ENCODE measurements at places on chromosomes 1 and 21.

DNA sequence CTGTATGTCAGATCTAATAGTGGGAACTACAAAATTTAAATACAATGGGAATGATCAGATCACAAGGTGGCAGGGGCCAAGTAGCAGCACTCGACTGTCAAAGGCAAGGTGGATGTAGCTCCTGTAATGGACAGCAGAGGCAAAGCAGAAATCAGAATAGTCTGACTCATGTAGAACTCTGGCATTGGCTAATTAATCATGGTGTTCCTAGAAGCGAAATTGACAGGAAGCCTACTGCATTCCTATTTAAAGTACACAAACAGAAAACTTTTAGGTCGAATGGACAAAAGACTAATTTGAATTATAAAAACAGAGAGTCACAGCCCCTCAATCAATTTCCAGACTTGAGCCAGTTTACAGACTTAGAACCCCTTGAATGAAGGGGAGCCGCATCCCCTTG is 17.4 kb upstream of the IL12RB2 start:
- no peak for DNase-seq

DNA sequence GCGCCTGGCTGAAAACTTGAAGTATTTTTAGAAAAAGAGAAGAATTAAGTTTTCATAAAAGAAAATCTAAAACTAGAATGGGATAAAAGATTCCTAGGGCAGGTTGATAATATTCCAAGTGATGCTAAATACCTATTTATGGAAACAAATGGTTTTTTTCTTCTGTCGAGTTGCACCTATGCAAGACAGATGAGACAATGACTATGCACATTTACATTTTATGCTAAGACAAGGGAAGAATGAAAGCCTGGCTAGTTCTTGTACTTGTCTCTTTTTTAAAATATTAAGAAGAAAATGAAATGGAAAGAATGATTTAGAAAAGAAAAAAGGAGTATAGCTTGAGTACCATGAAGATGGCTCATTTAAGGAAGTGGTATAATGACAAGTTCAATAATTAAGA is 24.4 kb upstream of the USP24 start:
- no peak for DNase-seq

DNA sequence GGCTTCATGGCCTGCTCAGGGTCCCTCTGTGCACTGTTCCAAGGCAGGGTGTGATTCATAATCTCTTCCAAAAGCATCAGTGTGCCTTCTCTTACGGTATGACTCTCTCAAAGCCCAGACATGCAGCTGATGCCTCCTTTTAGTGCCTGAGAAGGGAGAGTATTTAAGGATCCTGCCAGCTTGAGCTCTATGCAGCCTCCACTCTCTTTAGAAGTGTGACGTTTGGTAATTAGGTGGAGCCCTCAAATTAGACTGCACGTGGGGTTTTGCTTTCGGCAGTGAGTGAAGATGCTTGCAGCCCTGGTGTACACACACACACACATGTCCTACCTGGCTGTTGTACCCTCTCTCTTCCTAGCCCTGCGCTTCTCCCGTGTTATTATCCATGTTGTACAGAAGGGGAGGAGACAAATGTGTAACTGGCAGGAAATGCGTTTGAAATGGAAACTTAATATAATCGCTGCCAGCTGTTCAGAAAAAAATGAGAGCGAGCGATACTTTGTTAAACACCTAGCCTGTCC is 2.6 kb upstream of the C1orf174 start:
- DNase-seq: no peak

DNA sequence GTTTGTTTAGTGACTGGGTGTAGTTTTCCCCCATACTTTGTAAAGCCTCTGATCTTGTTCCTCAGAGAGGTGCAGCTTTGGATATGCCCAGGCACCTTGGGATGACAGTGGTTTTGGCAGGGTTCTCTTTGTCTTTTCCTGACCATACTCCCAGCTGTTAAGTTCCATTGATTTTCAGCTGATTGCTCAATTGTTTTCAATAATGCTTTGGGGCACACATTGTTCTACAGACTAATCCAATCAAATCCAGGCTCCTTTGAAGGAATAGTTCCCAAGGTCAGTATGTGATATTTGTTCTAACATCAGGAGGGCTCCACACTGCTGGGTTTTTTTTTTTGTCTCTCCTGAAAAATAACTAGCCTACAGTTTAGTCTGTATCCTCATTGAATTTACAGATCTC is 24.8 kb downstream of the PPP2R5A start:
- DNase-seq: no peak

DNA sequence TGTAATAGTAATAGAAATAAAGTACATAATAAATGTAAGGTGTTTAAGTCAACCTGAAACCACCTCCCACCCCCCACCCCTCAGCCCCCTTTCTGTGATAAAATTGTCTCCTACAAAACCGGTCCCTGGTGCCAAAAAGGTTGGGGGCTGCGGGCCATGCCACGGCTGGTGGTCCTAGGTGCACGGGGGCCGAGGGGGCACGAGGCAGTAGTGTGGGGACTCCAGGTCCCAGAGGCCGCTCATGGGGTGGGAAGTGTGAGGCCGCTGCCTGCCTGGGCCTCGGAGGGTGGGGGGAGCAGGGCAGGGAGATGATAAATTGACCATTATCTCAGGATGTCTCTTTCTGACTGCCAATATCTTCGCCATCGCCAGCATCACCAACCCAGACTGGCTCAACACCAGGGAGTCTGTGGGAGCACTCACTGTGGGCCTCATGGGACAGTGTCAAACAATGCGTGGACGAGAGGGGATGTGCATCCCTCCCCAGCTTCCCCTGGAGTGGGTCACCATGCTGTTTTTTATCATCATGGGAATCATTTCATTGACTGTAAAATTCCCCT is 6.5 kb downstream of the ZBTB17 start:
- no peak for DNase-seq

DNA sequence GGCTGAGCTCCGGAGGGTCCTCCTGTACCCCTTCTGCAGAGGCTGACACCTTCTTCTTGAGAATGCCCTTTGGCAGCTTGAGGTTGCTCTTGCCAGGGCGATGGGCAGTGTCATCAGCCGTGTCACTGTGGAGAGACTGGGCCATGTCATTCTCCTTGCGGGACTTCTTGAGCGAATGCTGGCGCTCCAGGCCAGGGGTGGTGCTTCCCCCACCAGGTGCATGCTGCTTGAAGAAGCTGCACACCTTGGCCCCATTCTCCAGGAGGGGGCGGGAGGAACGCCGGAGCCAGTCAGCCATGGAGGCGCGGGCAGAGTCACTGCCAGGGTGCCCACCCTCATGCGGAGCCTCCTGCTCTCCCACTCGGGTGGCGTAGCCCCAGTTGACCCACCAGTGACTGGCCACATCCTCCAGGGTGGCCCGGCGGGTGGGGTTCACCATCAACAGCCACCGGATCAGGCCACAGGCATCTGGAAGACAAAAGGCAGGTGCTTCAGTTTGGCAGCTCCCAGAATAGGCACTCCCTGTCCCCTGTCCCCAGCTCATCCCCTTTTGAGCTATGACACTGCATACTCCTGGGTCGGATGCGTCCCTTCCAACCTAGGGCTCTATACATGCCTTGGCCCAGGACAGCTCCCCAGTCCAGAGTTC is 17.4 kb downstream of the NUAK2 start:
- no peak for DNase-seq

DNA sequence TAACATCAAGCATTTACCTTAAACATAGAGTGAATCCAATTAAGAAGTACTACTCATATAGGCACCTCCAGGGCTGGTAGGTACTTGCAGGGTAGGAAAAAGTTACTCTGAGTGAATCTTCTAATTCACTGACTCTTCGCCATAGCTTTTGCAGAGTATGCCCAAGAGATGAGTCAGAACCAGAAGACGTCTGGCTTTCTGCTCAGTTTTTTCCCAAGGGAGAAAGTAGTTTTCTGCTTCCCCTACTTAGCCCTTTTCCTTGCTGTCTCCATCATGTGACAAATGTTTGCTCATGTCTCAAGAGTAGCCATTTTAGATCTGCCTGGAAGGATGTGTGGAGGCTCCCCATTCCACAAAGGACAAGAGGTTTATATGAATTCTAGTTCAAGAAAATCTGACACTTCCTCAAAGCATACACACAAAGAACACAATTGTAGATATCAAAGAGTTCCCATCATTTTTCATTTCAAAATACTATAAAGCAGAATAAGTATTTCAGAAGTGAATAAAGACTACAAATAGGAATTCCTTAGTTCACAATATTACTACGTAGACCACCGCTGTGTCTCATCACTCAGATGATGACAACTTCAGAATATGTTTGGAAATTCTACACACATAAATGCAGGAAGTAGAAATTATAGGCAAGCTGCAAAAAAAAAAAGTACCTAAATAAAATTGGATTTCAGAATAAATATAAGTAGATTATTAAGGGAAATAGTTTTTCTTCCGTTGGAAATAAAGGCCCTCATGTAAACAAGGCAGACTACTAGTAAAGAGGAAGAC is 98.5 kb downstream of the ASH1L start:
- DNase-seq: no peak

- no peak for DNase-seq
Observed at GRCh38 chr21:38383411-38384237, 114.7 kb downstream of the ERG start.
